Calu3 (cell line): ENCODE measurements at places on chromosomes 2 and 18. TPM values are rescaled to one million over a fixed set of nuclear protein-coding genes. Genes with fewer than 3 reads are reported as not detected.
A peak's percentile ranks its signal among the peaks of the same experiment; 100 is the strongest.

DNA sequence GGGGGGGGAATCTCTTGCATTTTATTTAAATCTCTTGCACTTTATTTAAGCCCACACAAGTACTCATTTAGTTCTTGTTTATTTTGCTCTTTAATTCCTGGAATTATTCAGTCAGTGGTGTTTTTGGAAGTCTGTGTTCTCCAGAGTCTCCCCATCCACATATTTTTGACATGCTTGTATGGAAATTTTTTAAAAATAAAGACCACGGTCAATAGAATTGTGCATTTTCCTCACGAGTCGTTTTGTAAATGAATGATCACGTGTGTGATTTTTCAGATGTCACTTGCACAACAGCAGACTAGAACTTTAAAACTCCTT, 824 bp downstream of the CD302 start:
- H3K27me3 ChIP-seq: no peaks in the 10 kb centered on the region
- peak overlapping the region; percentile 50 for H3K27ac ChIP-seq
- H3K36me3 ChIP-seq: peaks cover 28% of the 10 kb centered on the region

DNA sequence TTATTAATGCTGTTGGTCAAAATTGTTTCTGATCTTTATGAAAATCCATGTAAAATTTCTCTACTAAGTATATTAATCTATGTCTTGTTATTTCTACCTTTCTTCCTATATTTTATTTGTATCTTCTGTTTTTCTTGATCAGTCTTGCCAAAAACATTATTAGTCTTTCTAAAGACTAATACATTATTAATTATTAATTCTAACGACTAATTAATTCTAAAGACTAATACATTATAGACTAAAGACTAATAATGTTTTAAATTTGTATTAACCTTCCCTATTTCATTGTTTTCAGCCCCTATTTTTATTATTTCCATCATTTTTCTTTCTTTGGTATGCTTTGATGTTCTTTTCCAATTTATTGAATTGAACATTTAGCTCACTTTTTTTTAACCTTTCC, 27.7 kb downstream of the NEURL3 start:
- H3K27ac ChIP-seq: no peak overlapping the region
- H3K4me3 ChIP-seq: no peak overlapping the region
- H3K27me3 ChIP-seq: no peaks in the 10 kb centered on the region
- DNase-seq: no peak
- peaks cover 9% of the 10 kb centered on the region for H3K4me1 ChIP-seq

Gene LYPD1
- 15.8 and 34.3 TPM in 2 replicates for total RNA-seq

GRCh38 chr2:138902239-138902871, 122.2 kb upstream of the NXPH2 start:
- H3K27ac ChIP-seq: no peak overlapping the region
- no peak overlapping the region for H3K4me3 ChIP-seq
- no peaks in the 10 kb centered on the region for H3K4me1 ChIP-seq
- no peak for DNase-seq

GRCh38 chr2:6810961-6811360, 54.7 kb downstream of the CMPK2 start:
- H3K27me3 ChIP-seq: peaks cover 100% of the 10 kb centered on the region
- H3K27ac ChIP-seq: no peak overlapping the region
- no peak for DNase-seq
- no peaks in the 10 kb centered on the region for H3K4me1 ChIP-seq

- H3K27me3 ChIP-seq: no peaks in the 10 kb centered on the region
- H3K4me1 ChIP-seq: no peaks in the 10 kb centered on the region
- no peak overlapping the region for H3K27ac ChIP-seq
- no peak for DNase-seq
- no peak overlapping the region for H3K4me3 ChIP-seq
- H3K36me3 ChIP-seq: no peaks in the 10 kb centered on the region
These were observed 241.5 kb downstream of the DCDC2C start for GRCh38 chr2:3944841-3945240.

DNA sequence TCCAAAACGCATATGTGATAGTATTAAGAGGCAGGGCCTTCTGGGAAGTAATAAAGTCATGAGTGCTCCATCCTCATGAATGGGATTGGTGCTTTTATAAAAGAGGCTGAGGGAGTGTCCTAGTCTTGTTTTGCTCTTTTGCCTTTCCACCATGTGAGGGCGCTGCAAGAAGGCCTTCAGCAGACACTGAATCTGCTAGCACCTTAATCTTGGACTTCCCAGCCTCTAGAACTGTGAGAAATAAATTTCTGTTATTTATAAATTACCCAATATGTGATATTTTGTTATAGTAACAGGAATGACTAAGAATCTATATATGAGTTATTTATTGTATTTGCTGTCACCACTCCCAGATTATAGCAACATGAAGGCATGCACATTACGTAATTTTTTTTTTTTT, 63.5 kb downstream of the PLA2R1 start:
- H3K4me3 ChIP-seq: no peak overlapping the region
- H3K36me3 ChIP-seq: no peaks in the 10 kb centered on the region
- no peaks in the 10 kb centered on the region for H3K4me1 ChIP-seq
- no peaks in the 10 kb centered on the region for H3K27me3 ChIP-seq
- H3K27ac ChIP-seq: no peak overlapping the region

Gene C1QL2
- total RNA-seq: not detected in 2 replicates

- no peak overlapping the region for H3K4me3 ChIP-seq
- H3K27ac ChIP-seq: no peak overlapping the region
- H3K27me3 ChIP-seq: no peaks in the 10 kb centered on the region
- peaks cover 9% of the 10 kb centered on the region for H3K4me1 ChIP-seq
- H3K36me3 ChIP-seq: no peaks in the 10 kb centered on the region
- no peak for DNase-seq
These were observed 106.4 kb downstream of the CTAGE1 start for GRCh38 chr18:22311301-22311700.

GRCh38 chr2:155600914-155601760, 731.4 kb downstream of the NR4A2 start:
- H3K4me1 ChIP-seq: no peaks in the 10 kb centered on the region
- no peak for DNase-seq
- H3K27me3 ChIP-seq: no peaks in the 10 kb centered on the region
- H3K36me3 ChIP-seq: no peaks in the 10 kb centered on the region

Gene STK11IP
- total RNA-seq: 29.3 and 32.5 TPM in 2 replicates

Gene CYS1
- total RNA-seq: 4.8 and 10.0 TPM in 2 replicates

DNA sequence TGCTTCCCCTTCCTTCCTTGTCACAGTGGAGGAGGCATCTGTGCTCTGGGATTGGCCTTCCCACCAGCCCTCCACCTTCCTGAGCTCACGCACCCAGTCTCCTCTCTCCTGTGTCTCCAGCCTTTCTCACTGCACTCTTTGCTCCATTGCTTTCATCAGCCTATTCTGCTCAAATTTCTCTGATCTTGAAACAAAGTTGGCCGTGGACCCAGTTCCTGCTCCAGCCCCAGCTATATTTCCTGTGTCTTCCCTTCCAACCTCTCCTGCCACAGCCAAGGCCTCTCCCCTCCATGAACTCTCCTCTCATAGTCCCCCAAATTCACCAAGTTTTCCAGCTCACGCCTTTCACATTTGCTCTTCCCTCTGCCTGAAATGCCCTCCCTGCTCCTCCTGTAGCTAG, 226.6 kb upstream of the AGAP1 start:
- H3K36me3 ChIP-seq: no peaks in the 10 kb centered on the region
- DNase-seq: no peak
- peaks cover 45% of the 10 kb centered on the region for H3K4me1 ChIP-seq
- no peak overlapping the region for H3K27ac ChIP-seq
- no peak overlapping the region for H3K4me3 ChIP-seq

Gene SLC25A12
- 11.9 and 17.8 TPM in 2 replicates for total RNA-seq

DNA sequence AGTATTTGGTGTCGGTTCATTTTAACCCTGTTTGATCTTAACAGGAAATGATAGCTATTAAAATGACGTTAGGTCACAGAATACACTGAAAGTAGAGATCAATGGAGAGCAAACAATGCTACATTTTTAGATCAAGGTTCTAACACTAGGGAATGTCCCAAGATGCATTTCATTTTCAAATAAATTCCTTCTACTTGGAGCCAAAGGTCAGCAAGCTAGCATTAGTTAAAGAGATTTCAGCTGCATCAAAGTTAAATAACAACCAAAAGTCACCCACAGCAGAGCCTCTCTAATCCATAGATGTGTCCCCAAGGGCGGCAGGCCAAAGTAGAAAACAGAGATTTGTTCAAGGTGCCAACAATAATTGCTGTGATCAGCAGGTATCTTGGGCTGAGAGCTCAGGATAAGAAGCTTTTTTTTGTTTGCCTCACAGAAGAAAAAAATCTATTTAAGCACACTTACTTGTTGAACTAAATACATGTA, 1233.6 kb upstream of the TMEFF2 start:
- no peak overlapping the region for H3K4me3 ChIP-seq
- H3K27me3 ChIP-seq: no peaks in the 10 kb centered on the region
- H3K27ac ChIP-seq: no peak overlapping the region

Gene CD28
- total RNA-seq: 0.07 TPM in 1 of 2 replicates, not detected in the other

GRCh38 chr2:106097038-106098000, 96.8 kb downstream of the UXS1 start:
- H3K4me1 ChIP-seq: no peaks in the 10 kb centered on the region
- DNase-seq: no peak
- no peaks in the 10 kb centered on the region for H3K27me3 ChIP-seq
- peaks cover 9% of the 10 kb centered on the region for H3K36me3 ChIP-seq
- H3K27ac ChIP-seq: no peak overlapping the region

Gene MRO
- not detected in 2 replicates for total RNA-seq

GRCh38 chr2:239431536-239431935, 30.7 kb upstream of the HDAC4 start:
- H3K27ac ChIP-seq: no peak overlapping the region
- H3K4me3 ChIP-seq: no peak overlapping the region
- H3K27me3 ChIP-seq: peaks cover 62% of the 10 kb centered on the region
- no peaks in the 10 kb centered on the region for H3K4me1 ChIP-seq

Gene NEU2
- total RNA-seq: not detected in 2 replicates

Gene SCYGR8
- not detected in 2 replicates for total RNA-seq

DNA sequence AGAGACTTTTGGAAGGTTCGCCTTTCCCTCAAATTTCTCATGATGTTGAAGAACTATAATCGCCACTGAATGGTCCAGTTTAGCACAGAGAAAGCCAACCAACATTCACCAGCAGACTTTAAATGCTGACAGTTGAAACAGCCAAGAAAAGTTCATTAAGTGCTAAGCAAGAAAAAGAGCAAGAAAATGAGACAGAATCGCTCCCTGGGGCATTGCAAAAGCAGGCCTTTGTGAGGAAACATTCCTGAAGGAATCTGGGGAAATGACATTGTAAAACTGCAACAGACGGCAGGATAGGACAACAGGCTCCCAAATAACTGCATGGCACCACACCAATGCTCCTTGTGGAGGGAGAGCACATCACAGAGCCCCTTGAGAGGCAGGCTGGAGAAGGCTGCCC, 269.3 kb upstream of the ID2 start:
- H3K27ac ChIP-seq: peak overlapping the region; percentile 76
- DNase-seq: no peak
- H3K4me1 ChIP-seq: peaks cover 59% of the 10 kb centered on the region
- H3K36me3 ChIP-seq: peaks cover 7% of the 10 kb centered on the region
- H3K4me3 ChIP-seq: peak overlapping the region; percentile 19
- no peaks in the 10 kb centered on the region for H3K27me3 ChIP-seq

DNA sequence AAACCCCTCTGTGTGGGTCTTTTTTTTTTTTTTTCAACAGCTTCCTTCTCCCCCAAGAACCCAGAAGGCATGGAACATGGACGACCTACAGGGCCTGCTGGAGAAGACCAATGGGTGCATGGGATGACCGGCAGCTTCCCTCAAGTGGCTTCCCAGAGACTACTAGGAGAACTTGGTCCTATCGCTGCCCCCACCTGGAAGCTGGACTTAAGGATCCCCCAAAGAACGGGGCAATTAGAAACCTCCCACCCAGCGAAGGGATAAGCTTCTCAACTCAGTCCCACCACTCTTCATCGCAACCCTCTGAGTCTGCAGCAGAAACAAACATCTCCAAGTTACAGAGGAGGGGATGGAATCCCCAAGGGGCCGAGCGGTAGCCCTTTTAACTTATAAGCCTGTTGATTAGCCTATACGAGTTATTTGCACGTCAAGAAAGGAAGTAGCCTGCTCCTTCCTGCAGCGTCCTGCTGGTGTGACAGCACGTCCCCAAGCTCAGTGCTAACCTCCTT, 1.4 kb downstream of the ACTR1B start:
- no peaks in the 10 kb centered on the region for H3K4me1 ChIP-seq
- no peaks in the 10 kb centered on the region for H3K27me3 ChIP-seq
- DNase-seq: no peak
- peaks cover 32% of the 10 kb centered on the region for H3K36me3 ChIP-seq
- peak overlapping the region; percentile 89 for H3K4me3 ChIP-seq

- H3K27me3 ChIP-seq: no peaks in the 10 kb centered on the region
- no peaks in the 10 kb centered on the region for H3K4me1 ChIP-seq
- H3K4me3 ChIP-seq: no peak overlapping the region
- no peak overlapping the region for H3K27ac ChIP-seq
- peaks cover 10% of the 10 kb centered on the region for H3K36me3 ChIP-seq
- no peak for DNase-seq
These were observed 82.0 kb downstream of the ZNF516 start for GRCh38 chr18:76412818-76413565.

Gene SULT6B1
- not detected in 2 replicates for total RNA-seq

Gene PGAP1
- 3.9 and 5.8 TPM in 2 replicates for total RNA-seq

DNA sequence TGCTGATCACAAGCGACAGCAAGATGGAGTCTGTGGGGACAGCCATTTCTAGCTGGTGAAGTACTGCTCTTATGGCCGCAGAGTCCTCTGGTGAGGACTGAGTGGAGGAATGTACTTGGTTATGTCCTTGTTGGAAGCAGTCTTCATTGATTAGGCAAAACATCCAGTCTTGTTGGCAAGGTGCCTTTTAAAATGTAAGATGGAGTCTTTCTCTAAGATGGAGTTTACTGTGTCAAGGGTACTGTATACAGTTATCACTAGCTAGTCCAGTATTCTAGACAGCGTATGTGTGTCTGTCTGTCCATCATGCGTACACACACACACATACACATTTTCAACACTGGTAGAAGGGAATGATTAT, 74.8 kb downstream of the NPAS2 start:
- H3K4me1 ChIP-seq: peaks cover 57% of the 10 kb centered on the region
- peaks cover 37% of the 10 kb centered on the region for H3K36me3 ChIP-seq
- DNase-seq: no peak
- peak overlapping the region; percentile 87 for H3K27ac ChIP-seq
- no peaks in the 10 kb centered on the region for H3K27me3 ChIP-seq
- H3K4me3 ChIP-seq: no peak overlapping the region

GRCh38 chr2:108932736-108933332, 56.2 kb downstream of the EDAR start:
- H3K4me3 ChIP-seq: no peak overlapping the region
- H3K27me3 ChIP-seq: peaks cover 92% of the 10 kb centered on the region
- H3K36me3 ChIP-seq: no peaks in the 10 kb centered on the region
- H3K4me1 ChIP-seq: peaks cover 12% of the 10 kb centered on the region
- no peak overlapping the region for H3K27ac ChIP-seq

DNA sequence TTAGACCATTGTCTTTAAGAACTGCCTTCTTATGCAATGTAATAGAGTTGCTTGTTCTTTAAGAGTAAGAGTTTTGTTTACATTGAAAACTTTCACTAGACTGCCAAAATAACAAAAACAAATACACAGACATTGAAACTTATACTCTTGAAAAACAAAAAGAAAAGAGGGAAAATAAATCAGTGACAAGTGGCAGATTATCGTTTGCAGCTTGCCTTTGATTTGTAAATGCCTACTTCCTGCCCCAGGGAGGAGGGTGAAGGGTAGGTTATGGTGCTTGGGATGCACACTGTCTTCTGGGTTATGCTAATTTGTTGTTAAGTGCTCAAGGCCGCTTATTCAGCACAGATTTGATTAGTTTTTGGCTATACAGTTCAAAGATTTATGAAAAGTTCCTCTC, 198.7 kb downstream of the TGIF1 start:
- H3K4me1 ChIP-seq: peaks cover 39% of the 10 kb centered on the region
- peaks cover 12% of the 10 kb centered on the region for H3K27me3 ChIP-seq
- H3K27ac ChIP-seq: peak overlapping the region; percentile 48
- H3K36me3 ChIP-seq: peaks cover 24% of the 10 kb centered on the region
